ENCODE measurements at places on chromosomes 7 and 10. TPM values are rescaled to one million over a fixed set of nuclear protein-coding genes. Genes with fewer than 3 reads are reported as not detected.

GRCh38 chr7:105268511-105269392, 120.0 kb downstream of the SRPK2 start:
- peaks cover 39% of the 10 kb centered on the region for H3K4me1 ChIP-seq
- no peaks in the 10 kb centered on the region for H3K27me3 ChIP-seq
- H3K4me3 ChIP-seq, result peak overlapping the region; percentile 75
- H3K36me3 ChIP-seq, result peaks cover 3% of the 10 kb centered on the region
- peak overlapping the region; percentile 83 for H3K27ac ChIP-seq

The RELN gene
- total RNA-seq, result not detected

- DNase-seq, result no peak
- H3K27ac ChIP-seq, result no peak overlapping the region
- H3K4me1 ChIP-seq, result no peaks in the 10 kb centered on the region
- H3K4me3 ChIP-seq, result no peak overlapping the region
Measured at GRCh38 chr7:69105092-69105491, 493.2 kb upstream of the AUTS2 start.

The PNLIPRP3 gene
- total RNA-seq, result not detected

DNA sequence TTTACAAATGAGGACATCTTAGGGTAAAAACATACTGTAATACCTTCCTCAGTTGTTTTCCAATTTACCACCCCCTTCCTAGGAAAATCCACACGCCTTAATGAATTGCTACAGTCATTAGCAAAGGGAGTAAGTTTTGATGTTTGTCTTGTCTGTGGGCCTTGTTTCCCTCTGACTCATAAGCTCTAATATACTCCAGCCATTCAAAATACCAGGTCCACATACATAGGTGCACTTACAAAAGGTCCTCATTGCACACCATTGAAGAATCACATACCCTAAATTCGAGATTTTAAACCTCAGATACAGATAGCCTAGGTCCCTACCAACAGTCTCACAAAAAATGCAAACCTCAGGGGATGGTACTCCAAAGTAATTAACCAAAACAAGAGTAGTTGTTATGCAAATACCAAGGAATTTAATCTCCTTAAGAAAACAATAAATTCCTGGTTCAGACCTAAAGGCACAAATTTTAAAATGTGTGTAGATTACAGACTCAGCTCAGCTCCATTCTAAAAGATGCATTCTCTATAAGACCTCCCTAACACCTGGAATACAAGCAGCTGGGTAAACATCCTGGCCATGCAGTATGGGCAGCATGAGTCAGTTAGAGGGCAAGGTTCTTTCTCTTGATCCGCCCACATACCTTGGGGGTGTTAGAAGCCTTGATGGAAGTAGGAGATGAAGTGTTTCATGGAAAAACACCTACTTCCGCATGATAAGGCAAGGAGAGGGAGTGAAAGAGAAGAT, 3.0 kb upstream of the LIPK start:
- H3K4me3 ChIP-seq, result no peak overlapping the region
- no peaks in the 10 kb centered on the region for H3K36me3 ChIP-seq
- DNase-seq, result no peak
- H3K27ac ChIP-seq, result no peak overlapping the region
- no peaks in the 10 kb centered on the region for H3K4me1 ChIP-seq

DNA sequence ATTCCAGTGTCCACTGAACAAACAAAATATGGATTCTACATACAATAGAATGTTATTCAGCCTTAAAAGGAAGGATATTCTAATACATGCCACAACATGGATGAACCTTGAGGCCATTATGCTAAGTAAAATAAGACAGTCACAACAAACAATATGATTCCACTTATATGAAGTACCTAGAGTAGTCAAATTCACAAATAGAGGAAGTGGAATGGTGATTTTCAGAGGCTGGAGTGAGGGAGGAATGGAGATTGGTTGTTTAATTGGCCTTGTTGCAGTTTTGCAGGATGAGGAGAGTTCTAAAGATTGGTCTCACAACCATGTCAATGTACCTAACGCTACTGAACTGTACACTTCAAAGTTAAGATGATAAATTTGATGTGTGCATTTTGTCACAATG, 119.6 kb downstream of the CHN2 start:
- DNase-seq, result no peak
- H3K4me1 ChIP-seq, result no peaks in the 10 kb centered on the region
- no peak overlapping the region for H3K27ac ChIP-seq
- no peak overlapping the region for H3K4me3 ChIP-seq

DNA sequence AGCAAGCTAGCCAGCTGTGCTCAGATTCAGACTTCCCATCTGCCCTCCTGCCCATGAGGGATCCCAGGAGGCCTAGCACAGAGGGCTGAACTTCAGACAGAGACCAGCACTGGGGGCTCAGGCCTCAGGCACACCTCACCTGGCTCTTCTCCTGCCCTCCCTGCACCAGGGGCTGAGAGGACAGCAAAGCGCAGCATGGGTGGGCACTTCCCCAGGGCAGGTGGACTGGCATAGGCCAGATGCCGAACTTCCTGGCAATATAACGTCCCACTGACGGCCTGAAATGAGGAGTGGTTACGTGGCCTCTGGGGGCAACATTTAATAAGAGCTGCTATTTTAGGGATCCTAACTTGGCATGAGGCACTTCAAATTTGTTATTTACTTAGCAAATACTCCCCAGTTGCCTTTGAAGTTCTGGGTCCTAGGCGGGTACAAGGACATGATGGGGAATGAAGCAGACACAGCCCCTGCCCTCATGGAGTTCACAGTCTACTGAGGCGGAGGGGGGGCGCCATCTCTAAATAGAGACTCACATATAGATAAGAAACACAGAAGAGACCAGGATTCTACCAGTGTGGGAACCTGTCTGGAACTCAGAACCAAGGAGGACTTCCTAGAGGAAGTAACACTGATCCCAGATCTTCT, 101.8 kb upstream of the ZMIZ1 start:
- no peaks in the 10 kb centered on the region for H3K36me3 ChIP-seq

DNA sequence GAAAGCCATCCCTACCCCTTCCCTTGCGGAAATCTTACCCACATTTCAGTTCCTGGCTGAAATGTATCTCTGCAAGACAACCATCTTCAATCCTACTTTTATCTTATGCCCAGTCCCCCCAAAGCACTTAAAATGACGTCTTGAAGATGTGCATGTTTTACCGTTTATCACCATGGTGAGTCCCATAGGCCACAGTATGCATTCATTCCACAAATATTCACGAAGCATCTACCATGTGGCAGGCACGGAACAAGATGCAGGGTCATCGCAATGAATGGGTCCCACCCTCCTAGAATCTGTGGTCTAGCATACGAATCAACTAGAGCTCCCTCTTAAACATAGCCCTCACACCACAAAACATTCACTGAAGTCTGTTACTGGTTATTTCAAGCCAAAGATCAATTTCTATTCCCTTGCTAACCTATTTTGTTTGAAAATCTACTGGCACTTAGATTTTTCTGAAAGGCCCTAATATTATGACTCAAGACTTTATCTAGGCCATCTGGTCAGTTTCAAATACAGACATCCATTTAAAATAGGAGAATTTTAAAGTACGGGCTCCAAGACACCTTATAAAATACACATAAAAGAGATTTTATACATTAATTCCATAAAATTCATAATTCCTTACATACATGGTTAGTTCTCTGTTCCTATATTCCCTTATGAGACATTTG, 99.4 kb downstream of the PARD3 start:
- H3K27me3 ChIP-seq, result no peaks in the 10 kb centered on the region
- DNase-seq, result no peak
- no peak overlapping the region for H3K27ac ChIP-seq
- peaks cover 4% of the 10 kb centered on the region for H3K4me1 ChIP-seq

- H3K36me3 ChIP-seq, result peaks cover 2% of the 10 kb centered on the region
- H3K27ac ChIP-seq, result no peak overlapping the region
- H3K4me3 ChIP-seq, result no peak overlapping the region
- no peak for DNase-seq
Measured at GRCh38 chr7:105816266-105816843, 60.0 kb downstream of the ATXN7L1 start.

- no peaks in the 10 kb centered on the region for H3K27me3 ChIP-seq
- H3K27ac ChIP-seq, result no peak overlapping the region
- H3K36me3 ChIP-seq, result no peaks in the 10 kb centered on the region
Measured at GRCh38 chr10:44458671-44459413, 73.9 kb upstream of the CXCL12 start.

DNA sequence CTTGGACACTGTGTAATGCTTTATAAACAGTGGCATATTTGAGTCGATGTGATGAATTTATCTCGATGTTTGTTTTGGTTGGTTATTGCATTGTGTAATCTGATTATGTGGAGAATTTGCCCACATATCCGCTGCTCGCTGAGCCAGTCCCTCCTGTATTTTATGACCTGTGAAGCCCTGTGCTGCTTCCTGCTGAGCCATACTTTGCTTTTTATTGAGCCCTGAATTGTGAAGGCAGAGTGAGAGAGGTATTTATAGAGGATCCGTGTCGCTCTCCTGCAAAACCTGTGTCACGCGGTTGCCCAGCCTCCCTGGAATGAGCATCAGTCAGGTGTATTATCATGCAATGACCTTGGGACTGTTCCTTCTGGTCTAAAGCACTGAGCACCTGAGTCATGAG, 253.7 kb downstream of the ARHGAP21 start:
- no peak for DNase-seq
- H3K4me3 ChIP-seq, result no peak overlapping the region
- peaks cover 10% of the 10 kb centered on the region for H3K27me3 ChIP-seq
- peaks cover 14% of the 10 kb centered on the region for H3K4me1 ChIP-seq
- H3K36me3 ChIP-seq, result no peaks in the 10 kb centered on the region

The POP7 gene
- total RNA-seq, result 39.9 TPM
